ENCODE measurements at places on chromosomes 13 and 19. TPM values are rescaled to one million over a fixed set of nuclear protein-coding genes. Genes with fewer than 3 reads are reported as not detected.

PSG1 gene
- not detected for polyA plus RNA-seq

PPM1N gene
- polyA plus RNA-seq = 0.27 TPM

CABP5 gene
- polyA plus RNA-seq = not detected

ZNF836 gene
- polyA plus RNA-seq = 19.2 TPM

CCDC169 gene
- 9.1 TPM for polyA plus RNA-seq

TTC9B gene
- 0.25 TPM for polyA plus RNA-seq

PSG3 gene
- 0.13 TPM for polyA plus RNA-seq
